Endothelial cell of umbilical vein (primary cell): ENCODE measurements at places on chromosomes 7 and 10. TPM values are rescaled to one million over a fixed set of nuclear protein-coding genes. Genes with fewer than 3 reads are reported as not detected.

The MGAM2 gene
- not detected in 2 replicates for polyA plus RNA-seq

The PIK3AP1 gene
- 0.04 TPM in 1 of 2 replicates, not detected in the other for polyA plus RNA-seq

The KIAA1549 gene
- polyA plus RNA-seq: 3.9 and 4.6 TPM in 2 replicates

The CYP3A4 gene
- not detected in 2 replicates for polyA plus RNA-seq

The ECHDC3 gene
- polyA plus RNA-seq: 6.1 and 7.3 TPM in 2 replicates
